ENCODE measurements at places on chromosomes 2 and 18.
A peak's percentile ranks its signal among the peaks of the same experiment; 100 is the strongest.

DNA sequence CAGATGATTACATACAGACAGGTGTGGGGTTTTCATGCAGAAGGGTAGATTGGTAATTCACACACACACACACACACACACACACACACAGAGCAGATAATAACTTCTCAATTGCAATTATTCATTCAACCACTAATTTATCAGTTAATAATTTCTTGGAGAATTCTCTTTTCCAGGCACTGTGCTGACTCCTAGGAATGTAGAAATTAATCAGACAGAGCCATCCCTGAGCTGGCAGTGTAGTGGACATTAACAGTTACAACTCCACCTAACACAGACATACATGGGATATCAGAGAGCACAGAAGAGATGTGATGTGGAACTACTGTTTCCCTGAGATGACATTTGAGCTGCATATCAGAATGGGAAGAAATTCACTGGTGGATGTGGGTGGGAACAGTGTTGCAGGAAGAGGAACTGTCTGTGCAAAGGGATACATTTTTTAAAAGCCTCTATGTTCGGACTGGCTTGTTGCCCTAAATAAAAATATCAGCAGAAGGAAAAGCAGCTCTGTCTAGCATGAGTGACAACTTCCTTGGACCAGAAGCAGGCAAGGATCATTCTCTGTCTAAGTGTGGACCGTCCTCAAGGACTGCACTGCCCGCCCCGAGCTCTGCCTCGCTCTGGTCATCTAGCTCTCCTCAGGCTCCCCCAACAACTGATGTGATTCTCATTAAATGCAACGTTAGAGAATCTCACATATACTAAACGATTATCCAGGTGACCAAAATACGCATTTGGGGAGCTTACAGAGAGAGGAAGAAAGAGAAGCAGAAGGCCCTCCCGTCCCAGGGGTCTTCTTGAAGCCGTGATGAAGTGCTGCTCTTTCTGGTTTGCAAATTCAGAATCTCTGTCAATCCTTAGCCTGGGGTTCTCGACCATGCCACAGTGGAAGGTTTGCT, 173.4 kb upstream of the TRIB2 start:
- DNase-seq, result no peak

- no peak for DNase-seq
These were observed 109.2 kb upstream of the MGAT5 start for GRCh38 chr2:134144651-134145050.

- DNase-seq, result no peak
These were observed 229.4 kb upstream of the MMADHC start for GRCh38 chr2:149816756-149817551.

- no peak for DNase-seq
These were observed 62.2 kb upstream of the PMAIP1 start for GRCh38 chr18:59837586-59837985.

DNA sequence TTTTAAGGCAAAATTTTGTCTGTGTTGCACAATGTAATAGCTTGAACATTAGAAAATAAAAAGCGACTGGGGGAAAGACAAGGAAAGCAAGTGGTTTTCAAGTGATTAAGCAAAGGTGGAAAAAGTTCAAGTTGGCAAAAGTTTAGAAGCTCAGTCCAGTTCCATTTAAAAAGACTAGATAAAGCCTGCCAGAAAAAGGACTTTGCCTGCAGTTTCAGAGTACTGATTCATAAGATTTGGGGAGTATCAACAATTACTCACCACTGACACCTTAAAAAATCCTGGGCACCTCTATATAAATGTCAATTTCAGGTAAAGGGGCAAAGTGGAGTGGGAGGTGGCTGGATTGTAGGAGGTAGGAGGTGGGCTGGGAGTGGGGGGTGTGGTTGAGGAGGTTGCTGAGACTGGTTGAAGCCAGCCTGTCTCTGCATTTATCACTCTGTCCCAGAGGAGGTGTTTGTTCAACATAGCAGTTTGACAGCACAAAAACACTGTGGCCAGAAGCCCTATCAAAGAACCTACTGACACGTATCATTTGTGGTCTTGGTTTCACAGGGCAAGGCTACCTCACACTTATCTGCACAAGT, 14.6 kb downstream of the ZEB2 start:
- DNase-seq, result no peak

- DNase-seq, result no peak
These were observed 590 bp downstream of the EIF2B4 start for GRCh38 chr2:27369471-27370025.

GRCh38 chr2:214311031-214311533, 99.8 kb upstream of the VWC2L start:
- no peak for DNase-seq

DNA sequence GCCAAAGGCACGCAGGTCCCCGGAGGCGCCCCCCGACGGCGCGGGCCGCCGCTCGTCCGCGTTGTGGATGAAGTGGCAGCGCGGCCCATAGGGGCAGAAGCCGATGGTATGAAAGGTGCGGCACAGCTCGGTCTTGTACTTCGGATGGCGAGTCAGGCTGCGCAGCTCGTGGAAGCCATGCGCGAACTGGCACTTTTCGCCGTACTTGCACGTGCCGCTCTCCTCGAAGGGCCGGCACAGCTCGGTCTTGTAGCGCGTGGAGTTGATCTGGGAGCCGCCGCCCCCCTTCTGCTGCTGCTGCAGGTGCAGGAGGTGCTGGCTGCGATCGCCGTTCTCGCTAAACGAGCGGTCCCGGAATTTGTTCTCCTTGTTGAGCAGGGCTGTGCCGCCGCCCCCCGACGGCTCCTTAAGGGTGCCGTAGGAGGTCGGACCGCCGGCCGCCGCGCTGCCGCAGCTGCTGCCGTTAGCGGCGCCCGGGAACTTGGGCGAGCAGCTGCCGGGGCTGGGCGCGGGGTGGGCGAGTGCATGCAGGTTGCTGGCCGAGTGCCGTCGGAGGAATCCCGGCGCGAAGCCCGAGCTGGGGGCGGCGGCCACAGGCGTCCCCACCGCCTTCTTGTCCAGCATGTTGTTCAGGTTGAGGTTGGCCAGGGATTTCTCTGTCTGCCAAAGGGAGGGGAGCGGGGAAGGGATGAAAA, 1.2 kb downstream of the ZFP36L2 start:
- DNase-seq, result peak; percentile 58

DNA sequence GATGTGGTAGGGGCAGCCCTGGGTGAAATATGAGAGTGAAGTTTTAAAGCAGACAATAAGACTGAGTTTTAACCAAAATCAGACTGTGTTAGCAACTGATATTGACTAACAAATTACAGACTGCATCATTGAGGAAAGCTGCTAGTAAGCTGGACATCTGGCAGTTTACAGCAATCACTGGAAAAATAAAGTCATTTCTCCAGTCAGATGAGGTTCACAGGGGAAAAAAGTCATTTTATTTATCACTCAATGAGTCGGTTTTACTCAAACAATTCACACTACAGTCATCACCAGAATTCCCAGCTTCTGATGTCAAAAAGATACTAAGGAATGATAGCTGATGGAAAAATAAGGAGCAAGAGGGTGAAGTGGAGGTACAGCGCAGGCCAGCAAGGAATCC, 10.5 kb upstream of the TMEM177 start:
- no peak for DNase-seq

- DNase-seq, result no peak
These were observed 25.4 kb downstream of the MPHOSPH10 start for GRCh38 chr2:71155846-71156245.

GRCh38 chr2:128180031-128180430, 89.0 kb downstream of the UGGT1 start:
- no peak for DNase-seq
